ENCODE measurements at places on chromosomes 12 and 14.

GRCh38 chr14:67192366-67192765 lies 3.1 kb downstream of the GARIN2 start:
- no peak for DNase-seq

DNA sequence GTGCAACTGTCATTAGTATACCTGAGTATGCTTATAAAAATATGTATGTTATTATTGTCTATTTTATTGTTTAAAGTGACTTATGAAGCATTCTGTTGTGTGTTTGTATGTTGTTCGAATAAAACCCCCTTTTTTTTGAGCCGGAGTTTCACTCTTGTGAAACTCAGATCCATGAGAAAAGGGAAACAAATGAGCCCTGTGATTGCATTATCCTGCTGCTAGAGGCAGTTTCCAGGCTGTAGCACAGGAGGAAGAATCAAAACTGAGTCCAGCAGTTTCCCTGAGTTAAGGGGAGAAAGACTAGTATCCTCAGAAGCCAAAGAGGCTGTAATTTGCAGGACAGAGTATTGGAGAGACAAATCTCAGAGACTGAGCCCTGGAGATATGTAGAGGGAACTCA lies 12.5 kb downstream of the SGPP1 start:
- no peak for DNase-seq

DNA sequence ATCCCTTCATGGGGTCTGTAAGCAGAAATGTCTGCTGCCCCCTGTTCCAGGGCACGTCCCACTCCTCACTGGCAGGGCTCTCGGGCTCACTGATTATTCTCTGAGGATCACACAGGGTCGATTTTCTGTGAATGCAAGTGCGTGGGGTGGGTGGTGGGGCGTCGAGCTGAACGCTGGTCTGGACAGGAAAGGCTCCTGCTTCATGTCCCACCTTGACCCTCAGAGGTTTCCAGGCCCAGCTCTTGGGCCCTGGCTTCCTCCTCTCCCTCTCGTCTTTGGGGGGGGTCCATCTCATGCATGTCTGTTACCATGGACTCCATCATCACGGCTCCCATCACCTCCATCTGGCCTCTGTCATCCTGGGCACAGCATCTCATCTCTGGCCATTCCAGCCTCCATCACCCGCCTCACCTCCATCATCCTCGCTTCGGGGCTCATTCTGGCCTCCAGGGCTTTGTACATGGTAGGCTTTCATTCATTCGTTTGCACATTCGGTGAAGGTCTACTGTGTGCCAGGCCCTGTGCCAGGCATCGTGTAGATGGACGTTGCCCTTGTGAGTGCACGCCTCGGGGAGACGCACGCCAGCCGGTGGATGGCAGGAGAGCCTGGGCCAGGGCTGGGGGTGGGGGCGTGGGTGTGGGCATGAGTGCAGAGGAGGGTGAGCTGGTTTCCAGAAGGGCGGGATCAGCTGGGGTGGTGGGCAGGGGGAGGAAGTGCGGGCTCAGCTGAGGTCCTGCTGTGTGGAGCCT lies 34.7 kb downstream of the RTL1 start:
- no peak for DNase-seq

- no peak for DNase-seq
These were observed 9.1 kb upstream of the DDX47 start for GRCh38 chr12:12804011-12804410.

- DNase-seq: no peak
These were observed 49.9 kb upstream of the FOXN3 start for GRCh38 chr14:89466944-89467343.

DNA sequence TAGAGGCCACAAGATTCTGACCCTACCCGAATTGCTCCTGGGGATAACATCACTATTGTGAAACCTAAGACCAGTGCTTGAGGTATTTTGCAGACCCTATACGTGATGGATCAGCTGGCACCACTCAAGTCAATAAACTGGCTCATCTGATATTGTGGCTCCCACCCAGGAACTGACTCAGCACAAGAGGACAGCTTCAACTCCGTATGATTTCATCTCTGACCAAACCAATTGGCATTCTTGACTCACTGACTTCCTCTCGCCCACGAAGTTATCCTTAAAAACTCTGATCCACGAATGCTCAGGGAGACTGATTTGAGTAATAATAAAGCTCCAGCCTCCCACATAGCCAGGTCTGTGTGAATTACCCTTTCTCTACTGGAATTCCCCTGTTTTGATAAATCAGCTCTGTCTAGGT lies 1036.1 kb upstream of the TMEM132C start:
- DNase-seq: no peak

GRCh38 chr14:99408286-99408970 lies 72.2 kb downstream of the SETD3 start:
- no peak for DNase-seq

DNA sequence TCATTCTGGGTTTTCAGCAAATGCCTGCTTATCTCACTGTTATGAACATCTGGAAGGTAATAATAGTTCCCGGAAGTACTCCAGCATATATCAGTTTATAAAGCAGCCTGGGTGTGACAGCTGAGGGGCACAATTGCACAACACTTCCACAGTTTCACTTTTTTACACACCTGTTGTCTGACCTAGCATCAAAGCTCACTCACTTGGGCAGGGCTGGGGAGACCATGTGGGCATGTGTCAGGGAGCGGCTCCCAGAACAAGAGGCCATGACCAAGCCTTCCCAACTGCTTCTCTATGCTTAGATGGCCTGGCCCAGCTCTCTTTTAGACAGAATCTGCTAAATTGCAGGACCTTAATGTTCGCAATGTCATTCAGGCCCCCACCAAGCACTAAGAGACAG lies 51.1 kb upstream of the RIC8B start:
- no peak for DNase-seq

- no peak for DNase-seq
These were observed 344.6 kb upstream of the MGAT4C start for GRCh38 chr12:86600664-86601231.

GRCh38 chr12:87982208-87982607 lies 47.0 kb downstream of the C12orf50 start:
- no peak for DNase-seq

DNA sequence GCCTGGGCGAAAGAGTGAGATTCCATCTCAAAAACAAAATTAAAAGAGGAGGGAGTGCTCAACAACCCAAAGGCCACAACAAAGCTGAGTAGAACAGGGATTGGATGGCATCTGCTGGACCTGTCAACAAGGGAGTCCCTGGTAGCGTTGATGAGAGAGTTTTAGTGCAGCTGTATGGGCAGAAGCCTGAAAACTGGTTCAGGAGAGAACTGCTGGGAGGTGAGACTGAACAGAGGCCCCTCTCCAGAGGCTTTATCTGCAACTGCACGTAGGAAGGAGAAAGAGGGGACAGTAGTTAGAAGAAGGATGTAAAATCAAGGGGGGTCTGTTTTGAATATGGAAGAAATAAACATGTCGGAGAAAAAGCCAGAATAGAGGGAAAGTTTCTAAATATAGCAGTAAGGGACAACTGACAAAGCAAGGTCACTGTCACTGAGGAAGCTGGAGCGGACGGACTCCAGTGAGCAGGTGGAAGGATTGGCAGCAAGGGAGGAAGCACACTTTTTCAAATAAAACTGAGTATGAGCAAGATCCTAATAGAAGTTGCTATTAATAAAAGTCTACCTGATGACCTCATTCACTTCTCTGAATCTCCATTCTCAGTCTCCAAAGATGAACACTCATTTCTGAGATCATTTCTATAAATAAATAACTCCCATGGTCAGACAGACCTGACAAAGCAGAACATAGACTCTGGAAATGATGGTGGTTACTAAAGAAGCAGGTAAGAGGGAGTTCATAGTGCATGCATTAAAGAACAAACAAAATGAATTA lies 11.8 kb upstream of the ATF1 start:
- peak; percentile 7 for DNase-seq

DNA sequence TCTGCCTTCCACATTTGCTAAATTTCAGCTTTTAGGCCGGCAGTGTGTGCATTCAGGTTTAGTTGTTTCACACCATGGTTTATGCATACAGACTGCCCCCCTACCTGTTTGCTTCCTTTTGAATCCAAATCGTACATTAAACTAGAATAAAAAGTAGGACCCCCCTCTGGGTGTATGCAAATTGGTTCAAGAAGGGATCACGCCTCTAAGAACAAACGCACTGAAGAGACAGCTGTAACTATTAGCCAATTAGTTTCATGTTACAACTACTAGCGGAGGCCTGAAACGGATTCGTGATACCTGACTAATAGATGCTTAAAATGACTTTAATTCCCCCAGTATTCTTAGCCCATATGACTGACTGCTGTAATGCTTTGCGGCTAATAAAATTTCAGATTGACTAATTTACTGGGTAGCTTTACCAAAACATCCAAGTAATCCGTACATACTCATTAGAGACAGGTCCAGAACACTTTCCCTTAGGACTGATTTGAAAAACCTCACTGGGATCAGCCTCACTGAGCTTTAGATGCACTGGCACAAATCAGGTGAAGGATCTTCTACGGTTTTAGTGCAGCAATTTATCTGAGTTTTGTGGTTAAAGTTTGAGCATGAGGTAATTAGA lies 411.8 kb downstream of the NPAS3 start:
- DNase-seq: no peak

- DNase-seq: no peak
These were observed 159.2 kb downstream of the TGFB3 start for GRCh38 chr14:75822522-75823141.
